Epithelial cell of esophagus (primary cell): ENCODE measurements at places on chromosomes 7 and 10.

DNA sequence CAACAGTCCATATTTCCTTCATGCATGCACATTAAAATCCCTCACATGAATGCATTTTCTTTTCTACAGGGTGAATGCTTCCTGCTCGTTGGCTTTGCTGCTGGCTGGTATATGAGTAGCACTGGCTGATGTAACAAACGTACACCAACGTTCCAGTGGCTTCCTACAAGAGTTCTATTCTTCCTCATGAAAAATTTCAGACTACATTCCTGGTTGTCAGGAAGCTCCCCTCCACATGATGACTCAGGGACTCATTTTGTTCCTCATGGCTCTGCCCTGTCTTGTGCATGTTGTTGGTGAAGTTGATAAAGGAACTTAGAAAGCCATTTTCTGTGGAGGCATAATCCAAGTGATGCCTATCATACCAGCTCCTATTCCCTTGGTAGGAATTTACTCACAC, 470.7 kb upstream of the KLF6 start:
- peak; percentile 57 for DNase-seq

GRCh38 chr10:122567056-122567660, 6.6 kb downstream of the DMBT1 start:
- DNase-seq = peak; percentile 32

- no peak for DNase-seq
Measured at GRCh38 chr10:107686095-107686494, 521.6 kb upstream of the SORCS1 start.

GRCh38 chr7:51132661-51133060, 183.9 kb downstream of the COBL start:
- DNase-seq = no peak

GRCh38 chr10:103917302-103918052, 507 bp downstream of the STN1 start:
- peak; percentile 51 for DNase-seq
